ENCODE measurements at places on chromosomes 6 and 20.
A peak's percentile ranks its signal among the peaks of the same experiment; 100 is the strongest.

DNA sequence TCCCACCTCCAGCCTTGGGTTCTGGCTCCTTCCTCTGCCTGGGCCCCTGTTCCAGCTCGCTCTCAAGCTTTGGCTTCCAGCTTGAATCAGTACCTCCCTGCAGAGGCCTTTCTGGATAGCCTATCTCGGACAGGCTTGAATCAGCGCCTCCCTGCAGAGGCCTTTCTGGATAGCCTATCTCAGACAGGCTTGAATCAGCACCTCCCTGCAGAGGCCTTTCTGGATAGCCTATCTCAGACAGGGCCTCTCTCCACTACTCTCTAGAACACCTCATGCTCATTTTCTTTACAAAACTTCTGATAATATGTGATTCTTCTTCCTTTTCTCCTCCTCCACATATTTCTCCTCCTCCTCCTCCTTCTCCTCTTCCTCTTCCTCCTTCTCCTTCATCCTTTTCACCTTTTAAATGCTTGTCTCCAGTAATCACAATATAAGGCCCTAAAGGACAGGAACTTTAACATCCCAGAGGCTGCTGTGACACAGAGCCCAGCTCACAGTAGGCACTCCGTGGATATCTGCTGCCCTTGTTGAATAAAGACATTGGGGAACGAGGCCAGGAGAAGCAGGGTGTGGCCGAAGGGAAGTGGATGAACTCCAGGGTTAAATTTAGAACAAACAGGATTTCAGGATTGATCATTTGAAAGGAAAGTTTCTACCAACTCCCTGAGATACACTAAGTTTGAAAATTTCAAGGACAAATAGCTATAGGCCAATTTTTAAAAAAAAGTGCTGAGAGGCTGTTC, 9.3 kb upstream of the RPS6KA2 start:
- no peak for DNase-seq

DNA sequence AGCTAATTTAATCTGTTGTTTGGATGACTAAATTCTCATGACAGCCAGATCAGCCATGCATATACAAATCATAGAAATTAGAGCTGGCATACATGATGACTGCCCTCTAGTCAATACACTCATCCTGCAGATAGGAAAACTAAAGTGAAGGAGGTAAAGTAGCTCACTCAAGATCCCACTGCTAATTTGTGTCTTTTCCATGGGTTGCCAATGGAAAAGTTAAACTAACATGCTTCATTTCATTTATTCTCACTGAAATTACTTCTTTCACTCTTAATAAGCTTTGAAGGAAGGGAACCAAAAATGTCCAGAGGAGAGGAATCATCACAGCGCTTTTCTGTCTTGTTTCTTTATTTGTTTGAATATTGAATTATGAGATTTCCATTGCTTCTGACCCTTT, 308.2 kb downstream of the GJA1 start:
- no peak for DNase-seq

DNA sequence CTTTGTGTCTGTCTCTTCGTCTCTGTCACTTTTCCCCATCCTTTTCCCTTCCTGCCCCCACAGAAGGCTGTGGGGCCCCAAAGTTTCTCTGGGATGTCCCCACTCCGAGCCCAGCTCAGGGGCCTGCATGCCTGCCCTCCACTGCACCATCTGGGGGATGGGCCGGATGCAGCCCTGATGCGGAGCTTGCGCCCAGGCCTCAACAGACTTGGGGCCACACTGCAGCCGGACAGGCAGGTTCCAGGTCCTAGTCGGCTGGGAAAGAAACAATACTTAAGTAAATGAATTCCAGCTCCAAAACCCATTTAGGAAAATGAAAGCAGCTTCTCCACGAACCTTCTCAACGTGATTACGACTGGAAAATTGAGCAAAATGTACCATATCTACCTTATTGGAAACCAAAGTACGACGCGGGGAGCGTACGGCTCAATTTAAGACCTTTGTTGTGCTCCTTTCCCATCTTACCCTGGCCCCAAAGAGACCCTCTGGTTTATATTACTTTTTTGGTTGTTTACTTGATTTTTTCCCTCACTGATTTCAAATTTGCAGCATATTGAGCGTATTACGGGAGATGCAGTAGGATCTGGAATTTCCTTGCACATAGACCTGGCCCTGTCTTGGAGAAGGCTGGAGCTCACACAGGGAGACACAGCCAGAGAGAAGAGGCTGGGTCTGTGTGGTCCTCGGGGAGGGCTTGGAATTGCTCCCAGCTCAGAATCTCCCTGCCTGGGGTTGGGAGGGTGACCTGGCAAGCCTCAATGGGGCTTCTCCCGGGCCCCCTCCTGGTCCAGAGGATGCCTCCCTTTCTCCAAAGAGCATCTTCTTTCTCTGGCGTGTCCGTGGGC, 8.0 kb downstream of the FOXC1 start:
- no peak for DNase-seq

DNA sequence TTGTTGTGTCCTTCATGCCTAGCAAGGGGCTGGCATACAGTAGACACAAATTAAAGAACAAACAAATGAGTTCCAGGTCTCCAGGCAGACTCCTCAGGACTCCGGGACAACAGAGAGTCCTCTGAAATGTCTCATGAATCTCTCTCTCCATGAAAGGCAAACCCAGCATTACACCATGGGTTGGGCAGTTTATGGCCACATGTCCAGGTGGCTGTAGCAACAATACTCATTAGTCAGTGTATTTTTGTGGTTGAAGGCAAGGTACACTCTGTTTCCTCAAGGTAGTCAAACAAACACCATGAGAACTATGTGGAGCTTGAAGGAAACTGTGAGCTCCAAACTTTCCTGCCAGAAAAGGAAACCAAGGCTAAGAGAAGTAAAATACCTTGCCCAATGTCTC, 62.2 kb downstream of the KCNB1 start:
- no peak for DNase-seq

DNA sequence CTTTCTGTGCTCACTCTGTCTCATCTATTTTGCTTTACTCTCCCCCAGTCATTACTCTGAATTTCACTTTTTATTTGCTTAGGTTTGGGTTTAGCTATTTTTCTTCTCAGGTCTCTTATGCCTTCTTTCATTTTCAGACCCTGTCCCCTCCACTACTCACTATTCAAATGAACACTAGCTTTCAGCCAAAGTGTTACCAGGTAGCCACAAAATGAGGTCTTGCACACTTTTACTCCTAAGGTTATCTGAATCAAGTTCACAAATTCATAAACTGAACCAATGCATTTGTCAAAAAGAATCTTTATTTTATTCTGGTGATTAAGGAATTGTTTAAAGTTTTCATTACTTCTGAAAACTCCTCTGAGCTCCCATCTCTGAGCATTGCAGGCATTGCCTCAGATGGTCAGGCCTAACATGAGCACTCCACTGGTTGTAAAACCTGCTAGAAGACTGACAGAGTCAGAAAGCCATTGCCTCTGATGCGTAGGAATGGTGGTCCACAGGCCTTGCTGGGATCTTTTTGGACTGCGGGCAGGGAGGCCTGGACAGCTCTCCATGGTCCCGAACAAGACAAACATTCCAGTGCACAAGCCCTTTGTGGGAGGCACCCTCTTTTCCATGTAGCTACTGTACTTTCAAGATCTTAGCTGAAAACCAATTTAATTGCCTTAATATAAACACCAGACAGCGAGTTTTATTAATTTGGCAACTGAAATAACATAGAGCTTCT, 48.5 kb downstream of the FYN start:
- no peak for DNase-seq

DNA sequence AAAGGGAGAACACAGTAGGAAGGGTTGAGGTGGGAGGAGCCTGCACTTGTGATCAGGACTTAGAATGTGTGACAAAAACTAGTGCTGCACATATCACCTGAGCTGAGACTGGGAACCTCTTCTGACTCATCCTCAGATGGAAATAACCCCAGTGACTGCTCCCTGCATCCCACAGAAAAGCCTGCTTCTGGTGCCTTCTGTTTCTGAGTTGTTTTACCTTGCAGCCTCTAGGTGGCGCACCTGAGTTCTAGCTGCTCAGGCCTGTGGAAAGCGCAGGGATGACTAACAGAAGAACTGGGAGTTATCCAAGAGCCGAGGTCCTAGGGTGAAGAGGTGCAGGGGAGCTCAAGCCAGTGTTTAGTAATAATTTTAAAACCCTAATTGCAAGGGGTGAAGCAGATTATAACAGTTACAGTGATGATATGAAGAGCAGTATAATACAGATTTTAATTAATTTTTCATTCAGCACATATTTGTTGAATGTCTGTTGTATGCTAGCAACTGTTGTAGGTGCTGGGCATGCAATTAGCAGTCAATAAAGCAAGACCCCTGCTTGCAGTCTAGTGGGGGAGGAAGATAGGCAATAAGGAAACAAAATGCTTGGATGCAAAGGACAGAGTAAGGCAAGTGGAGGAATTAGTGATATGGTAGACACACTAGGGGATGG, 302.5 kb downstream of the DHX35 start:
- DNase-seq, result peak; percentile 4

All from stimulated activated CD8-positive, alpha-beta memory T cell treated with anti-CD3 and anti-CD28 coated beads, Interleukin-15, amount 100 ng/mL, for 24 hours (primary cell).